ENCODE measurements at places on chromosomes 3 and 15.

- no peak for DNase-seq
These were observed 52.9 kb downstream of the CACNA1D start for GRCh38 chr3:53547327-53547726.

GRCh38 chr3:140103166-140103565 lies 168.2 kb downstream of the CLSTN2 start:
- no peak for DNase-seq

- no peak for DNase-seq
These were observed 29.0 kb downstream of the CCDC33 start for GRCh38 chr15:74265046-74265639.

DNA sequence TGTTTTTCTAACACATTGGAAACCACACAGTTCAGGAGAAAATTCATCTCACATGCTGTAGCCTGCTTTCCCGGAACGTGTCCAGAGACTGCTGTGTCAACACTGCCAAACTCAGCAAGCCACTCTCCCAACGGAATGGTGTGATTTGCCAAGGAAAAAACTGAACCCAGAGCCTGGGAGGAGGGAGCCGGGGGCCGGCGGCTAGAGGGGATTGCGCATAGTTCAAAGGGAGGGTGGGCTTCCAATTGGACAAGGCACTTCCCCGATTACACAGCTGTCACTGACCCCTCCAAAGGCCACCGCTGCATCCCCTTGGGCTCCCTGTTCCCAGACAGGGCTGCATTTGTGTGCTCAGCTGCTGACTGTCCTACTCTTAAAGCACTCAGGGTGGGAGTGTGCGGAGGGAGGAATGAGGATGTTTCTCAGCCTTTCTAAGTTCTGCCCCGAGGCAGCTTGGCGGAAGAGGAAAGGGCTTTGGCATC lies 256.2 kb downstream of the ZNF621 start:
- DNase-seq = no peak

Measured in central memory CD4-positive, alpha-beta T cell (primary cell).